ENCODE measurements at places on chromosomes 7 and 10.
A peak's percentile ranks its signal among the peaks of the same experiment; 100 is the strongest.

GRCh38 chr7:85091565-85091928 lies 95.3 kb downstream of the SEMA3D start:
- no peak for DNase-seq

DNA sequence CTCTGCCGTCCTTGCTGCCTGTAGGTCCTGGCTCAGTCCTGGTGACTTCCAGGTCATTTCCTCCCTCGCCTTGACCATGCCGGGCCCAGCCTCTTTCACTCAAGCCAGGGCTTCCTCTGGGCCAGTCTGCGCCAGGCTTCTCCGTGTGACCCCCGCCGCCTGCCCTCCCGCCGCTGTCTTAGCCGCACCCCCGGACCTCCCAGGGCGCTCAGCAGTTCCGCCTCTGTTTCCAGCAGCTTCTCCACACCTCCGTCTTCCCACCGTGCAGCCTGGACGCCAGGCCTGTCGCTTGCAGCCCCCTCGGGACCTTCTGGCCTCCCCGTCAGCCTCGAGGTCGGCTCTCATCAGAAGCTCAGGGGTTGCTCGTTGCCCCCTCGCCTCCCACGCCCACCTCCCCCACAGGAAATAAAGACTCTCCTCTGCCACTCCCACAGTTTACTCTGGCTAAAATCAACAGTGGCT lies 123.0 kb upstream of the FZD8 start:
- no peak for DNase-seq

DNA sequence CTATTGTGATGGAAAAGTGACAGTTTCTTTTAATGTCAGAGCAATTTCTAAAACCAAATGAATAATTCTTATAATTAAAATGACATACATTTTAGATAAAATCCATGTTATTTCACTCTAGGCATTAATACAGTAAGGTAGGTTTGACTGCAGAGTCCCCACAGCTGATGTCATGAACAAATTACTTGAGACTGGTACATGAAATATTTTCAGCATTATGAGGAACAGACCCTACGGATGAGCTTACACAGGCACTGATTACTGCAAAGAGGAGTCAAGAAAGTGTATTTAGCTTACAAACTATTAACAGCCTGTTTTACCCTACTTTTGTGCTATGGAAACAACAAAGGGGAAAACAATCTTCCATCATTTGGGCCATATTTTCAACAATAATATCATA lies 8.9 kb downstream of the COL1A2 start:
- no peak for DNase-seq

DNA sequence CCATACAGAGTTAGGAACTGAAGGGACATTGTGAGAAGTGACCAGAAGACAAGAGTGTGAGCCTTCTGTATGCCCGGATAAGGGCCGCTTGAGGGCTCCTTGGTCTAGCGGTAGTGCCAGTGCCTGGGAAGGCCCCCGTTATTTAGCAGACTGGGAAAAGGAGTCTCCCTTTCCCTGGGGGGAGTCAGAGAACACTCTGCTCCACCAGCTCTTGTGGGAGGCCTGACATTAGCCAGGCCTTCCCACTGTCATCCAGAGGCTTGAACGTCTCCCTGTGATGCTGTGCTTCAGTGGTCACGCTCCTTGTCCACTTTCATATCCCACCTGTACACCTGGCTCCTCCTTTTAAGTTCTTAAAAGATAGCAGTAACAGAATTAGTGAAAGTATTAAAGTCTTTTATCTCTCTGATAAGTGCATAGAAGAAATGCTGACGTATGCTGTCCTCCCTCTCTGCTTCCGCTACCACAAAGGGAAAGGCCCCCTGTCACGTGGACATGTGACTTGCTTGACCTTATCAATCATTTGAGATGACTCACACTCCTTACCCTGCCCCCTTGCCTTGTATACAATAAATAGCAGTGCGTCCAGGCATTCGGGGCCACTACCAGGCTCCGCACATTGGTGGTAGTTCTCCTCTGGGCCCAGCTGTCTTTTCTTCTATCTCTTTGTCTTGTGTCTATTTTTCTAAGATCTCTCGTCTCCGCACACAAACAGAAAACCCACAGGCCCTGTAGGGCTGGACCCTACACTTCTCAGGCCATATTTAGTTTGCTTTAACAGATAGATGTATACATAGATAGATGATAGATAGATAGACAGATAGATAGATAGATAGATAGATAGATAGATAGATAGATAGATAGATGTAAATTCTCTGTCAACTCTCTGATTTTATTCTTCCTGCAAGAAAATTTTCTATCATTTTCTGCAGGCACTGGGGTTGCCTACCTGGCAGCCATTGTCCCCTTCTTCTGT lies 131.5 kb upstream of the JCAD start:
- no peak for DNase-seq

- peak; percentile 52 for DNase-seq
Measured at GRCh38 chr7:34451923-34452322, 206.1 kb upstream of the NPSR1 start.

DNA sequence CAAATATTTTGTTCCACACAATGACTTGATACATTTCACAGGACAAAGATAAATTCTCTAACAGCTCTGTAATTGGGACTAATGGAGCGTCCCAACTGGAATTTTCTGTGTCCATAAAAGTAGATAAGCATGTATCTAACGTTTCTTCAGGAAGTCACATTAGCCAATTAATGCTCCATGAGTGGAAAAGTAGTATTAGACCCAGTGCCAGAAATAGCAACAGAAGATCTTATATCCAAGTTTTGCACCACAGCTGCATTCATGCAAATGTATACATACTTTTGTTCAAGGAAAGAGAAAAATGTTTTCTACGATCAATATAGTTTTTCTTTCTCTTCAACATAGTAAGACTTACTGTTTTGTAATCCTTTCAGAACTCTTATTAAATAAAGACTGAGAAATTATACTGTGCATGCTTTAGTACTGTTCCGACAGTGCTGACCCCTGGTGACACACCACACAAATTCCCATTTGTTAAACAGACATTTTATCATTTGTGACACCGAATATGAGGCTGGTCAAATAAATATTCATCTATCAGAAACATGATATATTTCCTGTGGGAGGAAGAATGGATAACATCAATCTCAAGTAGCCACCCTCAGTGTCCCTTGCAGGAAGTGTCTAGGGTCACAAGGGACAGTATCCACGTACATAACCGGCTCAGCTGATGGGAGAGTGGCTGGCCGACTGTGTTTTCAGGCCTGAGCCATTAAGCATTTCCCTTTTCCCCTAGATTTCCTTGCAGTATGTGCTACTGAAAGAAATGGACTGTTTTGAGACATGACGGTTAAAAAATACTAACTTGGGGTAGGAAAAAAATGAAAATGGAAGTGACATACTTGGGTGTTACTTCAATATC lies 102.1 kb upstream of the RSU1 start:
- DNase-seq: no peak

DNA sequence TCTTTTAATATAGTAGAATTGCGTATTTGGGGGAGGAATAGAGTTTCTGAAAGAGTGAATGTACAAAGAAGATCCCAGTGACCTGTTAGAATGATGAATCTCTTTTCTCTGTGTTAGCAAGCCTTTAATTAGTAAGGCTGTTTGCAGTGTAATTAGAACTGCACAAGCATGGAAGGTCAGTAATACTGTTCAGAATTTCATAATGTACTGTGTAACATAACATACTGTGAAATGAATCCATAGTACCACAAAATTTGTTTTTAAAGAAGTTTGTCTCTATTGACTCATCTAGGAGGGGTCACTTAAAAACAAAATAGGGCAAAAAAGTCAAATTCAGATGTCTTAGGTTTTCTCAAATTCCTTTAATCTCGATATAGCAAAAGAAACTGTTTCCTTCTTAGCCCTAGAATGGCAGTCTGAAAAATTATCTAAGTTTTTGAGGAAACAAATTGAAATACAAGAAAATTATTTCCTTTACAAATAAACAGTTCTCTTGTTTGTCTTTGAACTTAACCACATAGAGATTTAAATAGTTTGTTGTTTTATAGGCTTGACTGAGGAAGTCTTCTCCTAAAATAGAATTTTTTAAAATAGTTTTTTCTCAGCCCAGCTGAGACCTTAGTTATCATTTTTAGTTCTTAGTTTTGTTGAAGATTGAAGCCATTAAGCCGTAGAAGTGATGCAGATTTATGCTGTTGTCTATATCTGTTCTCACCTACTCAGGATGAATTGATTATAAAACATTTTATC lies 12.5 kb downstream of the ADK start:
- DNase-seq: no peak

- DNase-seq: no peak
Measured at GRCh38 chr7:67406976-67407375, 410.3 kb downstream of the TYW1 start.

DNA sequence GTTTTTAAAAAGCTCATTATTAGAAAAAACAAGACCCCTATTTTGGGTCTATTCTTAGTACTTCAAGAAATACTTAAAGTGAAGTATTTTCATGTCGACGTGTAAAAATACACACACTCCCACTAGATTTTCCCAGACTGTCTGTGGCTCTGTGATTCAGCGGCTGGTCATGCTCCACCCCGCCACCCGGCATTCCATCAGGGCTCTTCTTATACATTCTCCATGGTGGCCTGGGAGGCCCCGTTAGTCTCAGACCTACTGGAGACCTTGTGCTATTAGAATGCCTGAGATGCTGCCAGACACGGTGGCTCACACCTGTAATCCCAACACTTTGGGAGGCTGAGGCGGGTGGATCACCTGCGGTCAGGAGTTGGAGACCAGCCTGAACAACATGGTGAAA lies 13.1 kb downstream of the TECPR1 start:
- DNase-seq: peak; percentile 74

GRCh38 chr7:135803143-135803542 lies 54.5 kb upstream of the FAM180A start:
- DNase-seq: no peak

- DNase-seq: no peak
Measured at GRCh38 chr7:152231089-152231488, 204.7 kb downstream of the KMT2C start.

DNA sequence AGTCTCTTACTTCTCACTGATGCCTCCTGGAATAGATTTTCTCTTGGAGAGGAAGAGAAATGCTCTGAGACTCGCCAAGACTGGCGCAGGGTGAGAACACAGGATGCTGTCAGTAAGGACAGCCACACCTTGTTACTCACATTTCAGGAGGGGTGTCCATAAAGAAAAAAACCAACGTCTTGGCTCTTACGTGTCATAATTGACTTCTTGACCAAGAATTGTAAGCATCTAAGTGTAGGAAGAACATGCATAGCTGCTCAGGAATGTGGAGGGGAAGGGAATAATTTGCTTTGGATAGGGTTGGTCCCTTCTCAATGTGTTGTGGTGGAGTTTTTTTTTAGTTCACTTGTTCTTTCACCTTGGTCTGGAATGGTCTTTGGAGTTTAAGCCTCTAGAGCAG lies 43.8 kb upstream of the ZNF438 start:
- DNase-seq: peak; percentile 93

DNA sequence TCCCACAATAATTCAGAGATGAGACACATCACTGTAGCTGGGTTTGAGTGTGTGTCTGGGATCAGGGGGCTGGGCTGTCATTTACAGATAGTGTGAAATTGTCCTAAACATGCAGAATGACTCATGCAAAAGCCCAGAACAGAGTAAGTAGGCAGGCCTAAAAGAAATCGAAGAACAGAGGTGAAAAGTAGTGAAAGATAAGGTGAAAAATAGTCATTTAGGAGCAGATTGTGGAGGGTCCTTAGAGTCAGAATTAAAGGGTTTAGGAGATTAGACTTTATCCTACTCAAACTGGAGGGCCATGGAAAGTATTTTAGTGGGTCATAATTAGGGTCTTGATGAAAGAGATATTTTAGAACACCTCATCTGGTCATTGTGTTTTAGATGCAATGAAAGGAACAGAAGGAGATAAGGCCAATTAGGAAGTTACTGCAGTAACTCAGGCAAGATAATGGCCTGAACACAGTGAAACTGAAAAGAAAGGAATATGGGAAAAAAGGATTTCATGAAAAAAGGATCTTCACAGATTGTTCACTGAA lies 58.3 kb upstream of the NEBL start:
- DNase-seq: no peak

DNA sequence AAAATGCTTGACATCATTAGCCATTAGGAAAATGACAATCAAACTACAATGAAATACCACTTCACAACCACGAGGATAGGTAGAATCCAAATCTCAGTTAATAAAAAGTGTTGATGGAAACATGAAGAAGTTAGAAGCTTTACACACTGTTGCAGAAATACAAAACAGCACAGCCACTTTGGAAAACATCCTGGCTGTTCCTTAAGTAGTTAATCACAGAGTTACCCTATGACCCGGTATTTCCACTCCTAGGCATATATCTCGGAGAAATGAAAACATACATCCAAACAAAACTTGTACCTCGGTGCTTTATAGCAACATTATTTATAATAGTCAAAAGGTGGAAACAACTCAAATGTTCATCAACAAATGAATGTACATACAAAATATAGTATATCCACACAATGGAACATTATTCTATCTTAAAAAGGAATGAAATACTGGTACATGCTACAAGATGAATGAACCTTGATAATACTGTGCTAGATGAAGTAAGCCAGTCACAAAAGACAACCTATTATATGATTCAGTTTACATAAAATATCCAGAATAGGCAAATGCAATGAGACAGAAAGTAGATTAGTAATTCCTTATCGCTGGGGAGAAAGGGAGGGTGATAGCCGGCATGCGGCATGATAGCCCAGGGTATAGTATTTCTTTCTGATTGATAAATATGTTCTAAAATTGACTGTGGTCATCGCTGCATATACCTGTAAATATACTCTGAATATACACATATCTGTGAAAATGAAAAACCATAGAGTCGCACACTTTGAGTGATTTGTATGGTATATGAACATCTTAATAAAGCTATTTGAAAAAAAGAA lies 1.9 kb downstream of the VWDE start:
- no peak for DNase-seq

DNA sequence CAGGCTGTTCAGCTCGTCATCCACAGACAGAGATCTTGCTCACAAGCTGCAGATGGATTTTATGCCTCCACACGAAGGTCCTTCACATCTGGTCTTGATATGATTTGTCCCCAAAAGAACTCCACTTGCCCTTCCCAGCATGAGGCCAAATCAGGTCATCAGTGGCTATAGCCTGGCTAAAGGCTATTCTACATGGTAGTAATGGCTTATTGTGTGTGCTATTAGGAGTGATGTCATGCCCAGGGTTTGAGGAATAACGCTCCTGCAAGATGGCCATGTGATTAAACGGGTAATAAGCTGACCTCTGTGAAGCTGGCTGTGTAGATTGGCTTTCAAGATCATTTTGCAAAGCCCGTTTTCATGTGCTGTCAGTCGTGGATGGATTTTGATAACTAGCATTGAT lies 313.8 kb downstream of the FRMD4A start:
- no peak for DNase-seq

DNA sequence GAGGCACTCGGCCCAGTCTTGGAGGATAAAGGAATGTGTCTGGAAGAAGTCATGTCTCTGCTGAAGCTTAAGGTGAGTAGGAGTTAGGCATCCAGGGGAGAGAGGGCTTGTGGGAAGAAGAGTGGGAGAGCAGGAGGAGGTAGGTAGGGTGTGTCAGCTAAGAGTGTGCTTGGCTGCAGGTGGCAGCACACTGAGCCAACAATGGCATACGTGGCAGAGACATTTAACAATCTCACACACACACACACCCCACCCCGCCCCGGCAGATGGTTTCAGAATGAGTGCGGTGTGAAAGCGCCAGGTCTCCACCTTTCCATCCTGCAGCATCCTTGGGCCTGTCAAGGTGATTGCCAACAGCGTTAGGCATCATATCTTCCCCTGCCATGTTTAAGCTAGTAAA lies 11.2 kb upstream of the ARPC1A start:
- no peak for DNase-seq

- DNase-seq: no peak
Measured at GRCh38 chr7:101906291-101907240, 89.1 kb downstream of the CUX1 start.

- no peak for DNase-seq
Measured at GRCh38 chr7:68441645-68442044, 1156.6 kb upstream of the AUTS2 start.

GRCh38 chr10:129942936-129943715 lies 20.9 kb downstream of the EBF3 start:
- no peak for DNase-seq
